Right atrium auricular region (tissue), 2 donors: ENCODE measurements at places on chromosomes 2 and 18.

GRCh38 chr2:98026927-98027522, 31.3 kb upstream of the TMEM131 start:
- no peaks in the 10 kb centered on the region for H3K36me3 ChIP-seq
- H3K4me3 ChIP-seq = no peak overlapping the region
- H3K4me1 ChIP-seq = peaks cover 14% of the 10 kb centered on the region
- peak; percentile 52 for DNase-seq
- H3K27me3 ChIP-seq = no peaks in the 10 kb centered on the region
- no peak overlapping the region for H3K27ac ChIP-seq

GRCh38 chr2:159712929-159713420, 669 bp downstream of the MARCHF7 start:
- H3K4me3 ChIP-seq = peak overlapping the region; percentile 97
- H3K27ac ChIP-seq = peak overlapping the region; percentile 99
- peaks cover 18% of the 10 kb centered on the region for H3K36me3 ChIP-seq
- H3K27me3 ChIP-seq = no peaks in the 10 kb centered on the region
- DNase-seq = no peak

GRCh38 chr2:238640486-238640885, 207.4 kb upstream of the TWIST2 start:
- no peaks in the 10 kb centered on the region for H3K27me3 ChIP-seq
- no peaks in the 10 kb centered on the region for H3K4me1 ChIP-seq
- H3K27ac ChIP-seq = no peak overlapping the region
- no peak overlapping the region for H3K4me3 ChIP-seq
- peak; percentile 38 for DNase-seq

DNA sequence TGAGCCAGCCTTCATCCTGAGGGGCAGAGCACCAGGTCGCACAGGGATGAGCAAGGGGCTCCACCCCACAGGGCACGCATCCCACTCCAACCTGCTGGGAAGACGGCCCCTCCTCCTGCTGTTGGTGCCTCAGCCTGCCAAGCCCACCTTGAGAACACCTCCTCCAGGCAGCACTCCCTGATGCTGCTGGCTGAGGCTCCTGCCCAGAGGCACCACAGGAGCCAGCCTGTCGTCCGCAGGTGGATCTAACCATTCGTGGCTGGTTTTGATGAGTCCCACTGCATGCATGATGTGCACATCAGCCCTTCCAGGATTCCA, 58.4 kb downstream of the BIN1 start:
- DNase-seq = no peak
- no peak overlapping the region for H3K4me3 ChIP-seq
- H3K4me1 ChIP-seq = peaks cover 23% of the 10 kb centered on the region

DNA sequence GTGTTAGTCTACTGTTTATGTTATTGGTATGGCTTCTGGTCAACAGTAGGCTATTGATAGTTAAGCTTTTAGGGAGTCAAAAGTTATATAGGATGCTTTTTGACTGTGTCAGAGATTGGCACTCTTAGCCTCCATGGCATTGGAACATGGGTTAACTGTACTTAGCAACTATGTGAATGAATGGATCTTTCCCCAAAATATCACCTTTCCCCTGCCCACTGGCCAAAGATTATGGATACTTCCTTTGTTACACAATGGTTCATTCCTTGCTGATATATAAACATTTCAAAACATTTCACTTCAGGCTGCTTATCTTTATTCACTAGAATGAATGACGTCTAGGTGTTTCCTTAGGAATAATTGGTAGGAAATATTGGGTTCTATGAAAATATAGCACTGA, 62.1 kb upstream of the DOCK10 start:
- no peak for DNase-seq
- no peaks in the 10 kb centered on the region for H3K4me1 ChIP-seq
- H3K27me3 ChIP-seq = no peaks in the 10 kb centered on the region
- H3K4me3 ChIP-seq = no peak overlapping the region
- H3K27ac ChIP-seq = no peak overlapping the region
- H3K36me3 ChIP-seq = no peaks in the 10 kb centered on the region

GRCh38 chr2:207163053-207163755, 2.5 kb downstream of the KLF7 start:
- DNase-seq = no peak
- peak overlapping the region; percentile 85 for H3K4me3 ChIP-seq
- peaks cover 60% of the 10 kb centered on the region for H3K4me1 ChIP-seq
- H3K27me3 ChIP-seq = no peaks in the 10 kb centered on the region

GRCh38 chr2:238130111-238130695, 8.3 kb upstream of the KLHL30 start:
- DNase-seq = no peak
- H3K4me3 ChIP-seq = no peak overlapping the region
- no peaks in the 10 kb centered on the region for H3K36me3 ChIP-seq
- no peak overlapping the region for H3K27ac ChIP-seq

DNA sequence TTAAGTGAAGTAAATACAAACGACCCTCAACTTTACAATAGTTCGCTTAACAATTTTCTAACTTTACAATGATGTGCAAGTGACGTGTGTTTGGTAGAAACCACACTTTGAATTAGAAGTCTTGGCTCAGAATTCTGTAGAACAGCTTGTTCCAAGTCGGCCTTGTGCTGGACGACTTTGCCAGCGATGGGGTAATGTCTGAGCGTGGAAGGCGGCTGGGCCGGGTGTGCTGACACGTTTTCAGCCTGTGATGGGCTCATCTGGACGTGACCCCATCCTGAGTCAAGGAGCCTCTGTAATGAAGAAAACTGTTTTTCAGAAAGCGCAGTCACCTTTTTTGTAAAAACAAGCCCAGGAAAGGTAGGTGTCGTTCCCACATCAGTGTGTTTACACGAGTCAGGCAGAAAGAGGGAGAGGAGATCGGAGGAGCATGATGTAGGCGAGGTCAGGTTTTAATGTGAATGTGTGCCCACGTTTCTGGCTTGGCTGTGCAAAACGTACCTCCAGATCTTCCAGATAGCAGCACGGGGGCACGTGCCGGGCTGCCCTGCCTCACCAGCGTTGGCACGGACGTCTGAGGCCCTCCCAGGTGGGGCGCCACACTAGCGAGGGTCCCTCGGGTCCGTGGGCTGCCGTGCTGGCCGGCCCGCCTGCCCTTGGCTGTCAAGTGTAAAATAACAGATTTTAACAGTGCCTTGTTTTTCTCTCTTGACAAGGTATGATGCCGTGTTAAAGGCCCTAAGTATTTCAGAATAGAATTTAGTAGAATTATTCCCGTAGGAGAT, 54.6 kb downstream of the CTDP1 start:
- H3K36me3 ChIP-seq = peaks cover 86% of the 10 kb centered on the region
- no peaks in the 10 kb centered on the region for H3K4me1 ChIP-seq
- peak; percentile 80 for DNase-seq
- H3K27ac ChIP-seq = no peak overlapping the region

DNA sequence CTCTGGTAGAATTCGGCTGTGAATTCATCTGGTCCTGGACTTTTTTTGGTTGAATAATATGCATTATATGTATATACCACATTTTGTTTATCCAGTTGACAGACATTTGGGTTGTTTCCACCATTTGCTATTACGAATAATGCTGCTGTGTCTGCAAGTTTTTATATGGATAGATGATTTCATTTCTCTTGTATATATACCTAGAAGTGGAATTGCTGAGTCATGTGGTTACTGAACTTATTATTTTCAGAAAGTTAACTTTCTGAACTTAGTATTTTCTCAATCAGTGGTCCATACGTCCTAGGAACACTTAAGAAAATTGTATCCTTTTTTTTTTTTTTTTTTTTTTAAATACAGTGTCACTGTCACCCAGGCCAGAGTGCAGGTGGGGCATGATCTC, 63.3 kb downstream of the RIF1 start:
- H3K27me3 ChIP-seq = no peaks in the 10 kb centered on the region
- H3K36me3 ChIP-seq = peaks cover 71% of the 10 kb centered on the region
- H3K4me1 ChIP-seq = no peaks in the 10 kb centered on the region
- no peak overlapping the region for H3K27ac ChIP-seq

DNA sequence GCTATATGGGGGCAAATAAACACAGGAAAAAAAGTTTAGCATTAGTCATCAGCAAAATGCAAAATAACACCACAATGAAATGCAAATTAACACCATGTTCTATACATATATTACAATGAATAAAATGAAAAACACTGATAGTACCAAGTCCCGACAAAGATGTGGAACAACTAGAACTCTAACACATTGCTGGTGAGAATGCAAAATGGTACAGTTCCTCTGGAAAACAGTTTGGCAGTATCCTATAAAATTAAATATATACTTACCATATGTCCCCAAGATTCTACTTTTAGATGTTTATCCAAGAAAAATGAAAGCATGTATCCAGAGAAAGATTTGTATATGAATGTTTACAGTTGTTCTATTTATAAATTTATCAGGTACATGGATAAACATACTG, 198.9 kb downstream of the NRXN1 start:
- no peak for DNase-seq
- no peak overlapping the region for H3K27ac ChIP-seq
- no peak overlapping the region for H3K4me3 ChIP-seq
- no peaks in the 10 kb centered on the region for H3K36me3 ChIP-seq
- H3K4me1 ChIP-seq = no peaks in the 10 kb centered on the region
